ENCODE measurements at places on chromosomes 6 and 20. TPM values are rescaled to one million over a fixed set of nuclear protein-coding genes. Genes with fewer than 3 reads are reported as not detected.

SNX21 gene
- 16.7 TPM for polyA plus RNA-seq

HDGFL1 gene
- polyA plus RNA-seq, result not detected

PACSIN1 gene
- polyA plus RNA-seq, result 1.6 TPM

HTR1B gene
- 0.31 TPM for polyA plus RNA-seq

PROKR2 gene
- polyA plus RNA-seq, result not detected

NR2E1 gene
- polyA plus RNA-seq, result not detected

WFDC2 gene
- polyA plus RNA-seq, result 6.4 TPM

ASIP gene
- polyA plus RNA-seq, result not detected

Data from stomach (tissue), 19 donors.